Osteoblast (primary cell): ENCODE measurements at places on chromosomes 4 and X. TPM values are rescaled to one million over a fixed set of nuclear protein-coding genes. Genes with fewer than 3 reads are reported as not detected.

The CT47B1 gene
- not detected in 2 replicates for total RNA-seq

The NXF2B gene
- total RNA-seq, result not detected in 2 replicates

DNA sequence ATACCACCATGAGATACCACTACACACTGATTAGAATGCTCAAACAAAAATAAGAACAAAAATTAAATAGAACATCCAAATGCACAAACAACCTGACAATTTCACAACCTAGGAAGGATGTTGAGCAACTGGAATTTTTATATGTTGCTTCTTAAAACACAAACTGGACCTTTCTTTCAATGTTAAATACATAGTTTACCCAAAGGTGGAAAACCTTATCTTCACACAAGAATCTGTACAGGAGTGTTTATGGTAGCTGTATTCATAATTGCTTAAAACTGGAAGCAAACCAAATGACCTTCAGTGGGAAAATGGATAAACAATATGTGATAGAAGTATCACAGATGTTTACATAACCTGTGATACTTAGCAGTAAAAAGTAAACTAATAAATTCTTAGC, 573.8 kb downstream of the MAGEB5 start:
- no peak overlapping the region for H3K4me3 ChIP-seq
- DNase-seq, result no peak
- no peaks in the 10 kb centered on the region for H3K4me1 ChIP-seq
- no peaks in the 10 kb centered on the region for H3K27me3 ChIP-seq
- H3K27ac ChIP-seq, result no peak overlapping the region

- peaks cover 45% of the 10 kb centered on the region for H3K4me1 ChIP-seq
- no peak for DNase-seq
- no peaks in the 10 kb centered on the region for H3K36me3 ChIP-seq
- peak overlapping the region; percentile 53 for H3K4me3 ChIP-seq
These were observed 13.1 kb downstream of the FNIP2 start for GRCh38 chr4:158781963-158782362.

GRCh38 chr4:173917255-173917960, 366.1 kb downstream of the FBXO8 start:
- H3K27ac ChIP-seq, result no peak overlapping the region
- no peak overlapping the region for H3K4me3 ChIP-seq
- no peaks in the 10 kb centered on the region for H3K27me3 ChIP-seq
- no peaks in the 10 kb centered on the region for H3K4me1 ChIP-seq
- no peak for DNase-seq

- H3K27ac ChIP-seq, result no peak overlapping the region
- H3K4me3 ChIP-seq, result no peak overlapping the region
- no peaks in the 10 kb centered on the region for H3K27me3 ChIP-seq
- no peaks in the 10 kb centered on the region for H3K36me3 ChIP-seq
These were observed 20.1 kb downstream of the STX18 start for GRCh38 chr4:4521731-4522130.

- DNase-seq, result no peak
- H3K4me1 ChIP-seq, result peaks cover 8% of the 10 kb centered on the region
- no peaks in the 10 kb centered on the region for H3K27me3 ChIP-seq
- no peaks in the 10 kb centered on the region for H3K36me3 ChIP-seq
These were observed 131.0 kb upstream of the MAP3K15 start for GRCh38 chrX:19646282-19646681.

- peaks cover 4% of the 10 kb centered on the region for H3K27me3 ChIP-seq
- no peak overlapping the region for H3K4me3 ChIP-seq
- no peaks in the 10 kb centered on the region for H3K36me3 ChIP-seq
These were observed 53.7 kb downstream of the DCTD start for GRCh38 chr4:182863501-182863900.

GRCh38 chr4:181550381-181550780, 692.8 kb upstream of the TENM3 start:
- no peak for DNase-seq
- H3K36me3 ChIP-seq, result no peaks in the 10 kb centered on the region
- peaks cover 19% of the 10 kb centered on the region for H3K4me1 ChIP-seq
- H3K4me3 ChIP-seq, result no peak overlapping the region

DNA sequence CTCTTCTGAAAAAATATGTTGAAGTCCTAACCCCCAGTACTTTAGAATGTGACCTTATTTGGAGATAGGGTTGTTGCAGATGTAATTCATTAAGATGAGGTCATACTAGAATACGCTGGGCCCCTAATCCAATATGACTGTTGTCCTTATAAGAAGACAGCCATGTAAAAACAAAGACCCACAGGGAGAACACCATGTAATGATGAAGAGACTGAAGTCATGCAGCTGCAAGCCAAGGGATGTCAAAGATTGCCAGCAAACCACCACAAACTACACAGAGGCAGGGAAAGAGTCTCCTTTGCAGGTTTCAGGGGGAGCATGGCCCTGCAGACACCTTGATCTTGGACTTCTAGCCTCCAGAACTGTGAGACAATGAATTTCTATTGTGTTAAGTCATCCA, 37.4 kb downstream of the CXorf58 start:
- no peaks in the 10 kb centered on the region for H3K4me1 ChIP-seq
- H3K27ac ChIP-seq, result no peak overlapping the region
- peaks cover 3% of the 10 kb centered on the region for H3K27me3 ChIP-seq
- no peak for DNase-seq

DNA sequence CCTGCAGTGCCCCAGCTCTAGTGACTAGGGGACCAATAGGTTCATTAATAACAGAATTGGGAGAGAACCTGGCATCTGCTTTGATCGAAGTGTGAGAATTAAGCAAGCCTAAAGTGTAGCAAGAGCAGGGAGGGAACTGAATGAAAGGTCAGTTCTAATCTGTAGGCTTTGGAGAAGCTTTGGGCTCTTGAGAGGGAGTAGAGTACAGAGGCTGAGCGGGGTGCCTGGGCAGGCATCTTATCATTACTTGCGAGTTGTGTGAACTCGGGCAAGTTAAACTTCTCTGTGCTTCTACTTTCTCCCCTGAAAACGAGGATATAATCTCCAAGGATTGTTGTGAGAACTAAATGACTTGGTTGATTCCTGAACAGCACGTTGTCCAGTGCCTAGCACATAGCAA, 906 bp upstream of the PARM1 start:
- no peak for DNase-seq
- no peak overlapping the region for H3K27ac ChIP-seq
- no peak overlapping the region for H3K4me3 ChIP-seq
- H3K4me1 ChIP-seq, result peaks cover 17% of the 10 kb centered on the region
- no peaks in the 10 kb centered on the region for H3K36me3 ChIP-seq

GRCh38 chr4:120018786-120019185, 47.9 kb downstream of the MAD2L1 start:
- DNase-seq, result no peak
- H3K36me3 ChIP-seq, result no peaks in the 10 kb centered on the region
- no peaks in the 10 kb centered on the region for H3K27me3 ChIP-seq
- no peaks in the 10 kb centered on the region for H3K4me1 ChIP-seq
- H3K4me3 ChIP-seq, result no peak overlapping the region

- peaks cover 7% of the 10 kb centered on the region for H3K4me1 ChIP-seq
- H3K36me3 ChIP-seq, result no peaks in the 10 kb centered on the region
- no peak overlapping the region for H3K4me3 ChIP-seq
- DNase-seq, result no peak
These were observed 14.0 kb upstream of the ARHGAP10 start for GRCh38 chr4:147717878-147718277.

DNA sequence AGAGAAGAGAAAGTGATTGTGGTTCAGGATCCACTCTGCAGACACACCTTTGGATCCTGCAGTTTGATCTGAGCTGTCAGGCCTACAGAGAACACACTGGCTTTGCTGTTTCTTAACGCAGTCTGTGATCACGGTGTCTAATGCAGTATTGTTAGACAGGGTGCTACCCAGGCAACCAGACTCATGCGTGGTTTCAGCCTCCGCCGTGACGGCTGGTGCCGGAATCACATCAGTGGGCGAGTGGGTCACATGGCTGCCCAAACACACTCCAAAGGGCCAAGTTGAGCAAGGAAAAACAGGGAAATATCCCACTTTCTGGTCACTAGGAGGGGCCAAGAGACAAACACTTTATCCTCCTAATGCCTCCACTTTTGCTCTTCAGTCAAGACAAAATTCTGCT, 27.5 kb downstream of the CCDC149 start:
- H3K27ac ChIP-seq, result no peak overlapping the region
- H3K27me3 ChIP-seq, result no peaks in the 10 kb centered on the region
- no peak for DNase-seq
